NCI-H187 (cell line): ENCODE measurements at places on chromosomes 3 and 15.

- DNase-seq, result no peak
These were observed 79.6 kb upstream of the SPATA12 start for GRCh38 chr3:56980798-56981390.

DNA sequence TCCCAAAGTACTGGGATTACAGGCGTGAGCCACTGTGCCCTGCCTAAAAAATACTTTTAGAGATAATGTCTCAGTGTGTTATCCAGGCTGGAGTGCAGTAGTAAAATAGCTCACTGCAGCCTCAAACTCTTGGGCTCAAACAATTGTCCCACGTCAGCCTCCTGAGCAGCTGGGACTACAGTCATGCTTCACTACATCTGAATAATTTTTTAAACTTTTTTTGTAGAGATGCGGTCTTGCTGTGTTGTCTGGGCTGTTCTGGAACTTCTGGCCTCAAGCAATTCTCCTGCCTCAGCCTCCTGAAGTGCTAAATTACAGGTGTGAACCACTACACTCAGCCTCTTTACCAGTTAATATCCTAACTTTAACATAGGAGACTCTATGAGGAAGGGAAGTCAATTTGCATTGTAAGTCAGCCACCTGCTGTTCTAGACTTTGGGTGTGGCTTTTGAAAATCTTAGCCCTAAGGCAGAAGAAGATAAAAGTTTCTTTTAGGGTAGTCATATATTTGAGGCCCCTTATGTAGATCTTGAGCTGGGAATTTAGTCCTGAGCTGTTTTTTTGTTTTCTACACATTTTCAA, 78.2 kb upstream of the RASGRP1 start:
- DNase-seq, result no peak

DNA sequence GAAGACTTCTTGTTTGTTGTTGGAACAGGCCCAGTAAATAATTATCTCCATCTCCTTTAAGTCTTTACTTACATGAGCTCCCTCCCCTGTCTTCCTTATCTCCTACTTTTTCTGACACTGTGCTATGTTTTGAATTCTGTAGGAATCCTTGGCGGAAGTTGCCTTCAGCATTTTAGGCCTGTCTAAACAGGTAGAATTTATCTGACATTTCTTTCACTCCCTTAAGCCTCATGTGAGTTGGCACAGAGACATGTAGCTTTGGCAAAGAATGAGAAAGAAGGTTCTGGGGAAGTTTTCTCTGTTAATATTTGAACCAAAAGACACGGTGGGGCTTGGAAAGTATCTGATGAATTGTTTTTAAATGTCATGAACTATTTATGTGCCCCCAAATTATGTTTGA, 8.1 kb downstream of the MCTP2 start:
- no peak for DNase-seq

- peak; percentile 41 for DNase-seq
These were observed 53.2 kb upstream of the CDV3 start for GRCh38 chr3:133520286-133520685.

DNA sequence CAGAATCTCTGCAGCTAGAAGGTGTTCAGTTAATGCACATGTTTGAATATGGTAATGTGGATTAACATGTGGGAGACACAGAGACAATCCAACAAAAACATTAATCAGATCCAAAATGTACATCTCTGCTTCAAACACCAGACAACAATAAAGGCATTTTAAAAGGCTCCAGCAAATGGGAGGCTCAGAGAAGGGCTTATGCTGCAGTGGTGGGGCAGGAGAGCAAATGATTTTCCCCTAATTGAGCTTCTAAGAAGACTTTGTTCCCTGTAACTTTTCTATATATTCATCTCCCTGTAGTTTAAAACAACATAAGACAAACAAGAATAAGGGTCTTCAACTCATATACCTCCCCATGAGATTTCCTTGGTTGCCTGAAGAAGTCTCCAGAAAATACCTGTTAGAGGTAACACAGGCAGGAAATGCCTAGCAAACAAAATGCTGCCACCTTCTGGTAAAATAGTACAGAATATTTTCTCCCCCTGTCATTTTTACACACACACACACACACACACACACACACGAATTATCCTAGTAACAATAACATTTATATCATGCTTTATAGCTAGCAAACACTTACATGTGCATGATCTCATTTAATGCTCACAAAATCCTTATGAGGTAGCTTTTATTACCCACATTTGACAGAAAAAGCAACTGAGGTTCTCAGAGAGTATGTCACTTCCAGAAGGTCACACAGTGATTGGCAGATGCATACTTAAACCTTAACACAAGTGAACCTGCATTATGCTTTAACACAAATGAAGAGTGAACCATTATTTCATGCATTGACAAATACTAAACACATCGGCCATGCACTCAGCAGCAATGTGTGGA, 123.4 kb upstream of the MB21D2 start:
- DNase-seq, result no peak

- DNase-seq, result no peak
These were observed 489.9 kb downstream of the PLOD2 start for GRCh38 chr3:145671121-145671520.

GRCh38 chr3:110995461-110996231, 76.0 kb upstream of the NECTIN3 start:
- DNase-seq, result no peak

DNA sequence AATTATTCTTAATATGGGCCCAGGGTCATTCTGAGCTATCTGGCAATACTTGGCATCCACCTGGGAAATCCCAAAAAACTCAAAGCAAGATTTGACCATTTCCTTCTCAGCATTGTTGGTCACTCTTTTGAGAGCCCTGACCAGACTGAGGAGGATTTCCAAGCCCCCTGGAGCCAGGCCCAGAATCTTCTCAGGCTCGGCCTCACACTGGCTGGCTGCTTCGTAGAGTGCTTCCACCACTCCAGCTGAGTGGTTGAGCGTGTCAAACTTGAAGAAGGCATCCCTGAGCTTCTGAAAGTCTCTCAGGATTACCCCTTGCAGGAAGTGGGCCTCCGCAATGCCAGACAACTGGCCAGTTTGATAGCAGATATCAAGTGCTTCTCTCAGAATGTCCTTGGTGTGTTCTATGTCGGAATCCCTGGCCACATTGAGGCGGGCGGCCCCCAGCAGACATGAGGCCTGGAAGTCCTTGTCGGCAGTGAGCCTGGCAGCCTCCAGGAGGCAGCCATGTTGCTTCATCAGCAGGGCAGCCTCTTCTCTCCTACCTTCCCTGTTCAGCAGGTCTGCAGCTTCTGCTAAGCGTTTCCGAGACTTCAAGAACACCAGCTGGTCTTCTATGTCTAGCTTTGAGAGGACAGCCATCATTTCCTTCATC, 68.9 kb upstream of the DCLK3 start:
- no peak for DNase-seq

GRCh38 chr3:138043266-138044029, 33.5 kb downstream of the CLDN18 start:
- DNase-seq, result no peak

- DNase-seq, result no peak
These were observed 10.5 kb upstream of the OSBPL11 start for GRCh38 chr3:125605756-125606155.

DNA sequence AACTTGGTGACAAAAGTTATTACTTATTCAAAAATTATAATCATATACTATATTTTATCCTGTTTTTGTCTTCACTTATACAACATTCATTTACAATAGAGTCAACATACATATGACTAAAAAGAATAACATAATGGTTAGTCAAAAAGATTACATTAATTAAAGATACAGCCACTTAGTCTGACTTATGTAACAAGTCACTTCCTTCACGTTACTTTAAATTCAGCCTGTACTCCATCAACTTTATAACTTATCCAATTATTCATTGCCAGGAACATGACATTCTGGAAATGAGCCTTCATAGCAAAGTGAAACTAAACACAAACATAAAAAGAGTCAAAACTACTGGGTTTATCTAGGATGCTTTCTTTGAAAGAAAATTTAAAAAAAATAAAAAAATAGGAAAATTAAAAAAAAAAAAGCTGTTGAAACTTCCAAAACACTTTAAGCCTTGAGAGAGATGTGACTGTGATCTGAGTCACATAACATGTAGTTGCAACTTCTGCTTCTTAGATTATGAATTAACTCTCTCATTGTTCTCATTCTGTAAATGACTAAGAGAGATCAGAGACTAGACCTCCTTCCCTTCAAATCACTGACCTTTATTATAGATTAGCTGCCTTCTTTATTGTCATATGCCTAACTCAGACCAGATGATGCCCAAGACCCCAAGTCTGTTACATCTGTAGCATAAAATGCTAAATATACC, 107.8 kb downstream of the MYRIP start:
- DNase-seq, result no peak

GRCh38 chr3:136745916-136746315, 6.3 kb downstream of the STAG1 start:
- DNase-seq, result no peak

- peak; percentile 46 for DNase-seq
These were observed 114.3 kb upstream of the ARHGEF3 start for GRCh38 chr3:56915966-56916586.

GRCh38 chr3:159805411-159805772, 183.2 kb upstream of the IL12A start:
- no peak for DNase-seq

DNA sequence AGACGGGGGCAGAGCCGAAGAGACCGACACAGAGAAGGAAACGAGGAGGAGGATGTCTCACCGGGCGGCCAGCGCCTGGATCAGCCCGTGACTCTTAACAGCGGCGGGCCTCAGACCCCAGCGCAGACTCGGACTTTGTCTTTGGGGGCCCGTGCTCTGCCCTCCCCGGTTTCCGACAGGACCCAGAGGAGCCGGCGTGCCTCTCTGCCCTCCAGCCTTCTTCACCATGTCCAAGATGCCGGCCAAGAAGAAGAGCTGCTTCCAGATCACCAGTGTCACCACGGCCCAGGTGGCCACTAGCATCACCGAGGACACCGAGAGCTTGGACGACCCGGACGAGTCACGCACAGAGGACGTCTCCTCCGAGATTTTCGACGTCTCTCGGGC, 1.0 kb downstream of the TSC22D2 start:
- DNase-seq, result no peak

- no peak for DNase-seq
These were observed 46.8 kb upstream of the SLC6A1 start for GRCh38 chr3:10945683-10946287.

DNA sequence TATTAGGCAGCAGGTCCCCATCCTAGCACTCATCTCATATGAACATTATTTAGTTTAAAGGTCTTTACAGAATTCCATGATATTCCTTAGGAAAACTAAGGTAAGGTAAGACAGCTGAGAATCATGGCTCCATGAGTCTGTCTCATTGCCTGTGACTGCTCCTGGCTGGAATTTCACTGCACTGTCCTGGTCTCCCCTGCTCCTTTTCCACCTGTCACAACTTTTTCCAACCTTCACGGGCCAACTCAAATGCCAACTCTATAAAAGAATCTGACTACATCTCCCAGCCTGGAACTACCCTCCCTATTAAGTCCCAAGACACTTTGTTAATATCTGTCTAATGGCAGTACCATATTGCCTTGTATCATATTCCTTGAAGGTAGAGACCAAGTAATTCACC, 7.6 kb downstream of the CNBP start:
- DNase-seq, result no peak

DNA sequence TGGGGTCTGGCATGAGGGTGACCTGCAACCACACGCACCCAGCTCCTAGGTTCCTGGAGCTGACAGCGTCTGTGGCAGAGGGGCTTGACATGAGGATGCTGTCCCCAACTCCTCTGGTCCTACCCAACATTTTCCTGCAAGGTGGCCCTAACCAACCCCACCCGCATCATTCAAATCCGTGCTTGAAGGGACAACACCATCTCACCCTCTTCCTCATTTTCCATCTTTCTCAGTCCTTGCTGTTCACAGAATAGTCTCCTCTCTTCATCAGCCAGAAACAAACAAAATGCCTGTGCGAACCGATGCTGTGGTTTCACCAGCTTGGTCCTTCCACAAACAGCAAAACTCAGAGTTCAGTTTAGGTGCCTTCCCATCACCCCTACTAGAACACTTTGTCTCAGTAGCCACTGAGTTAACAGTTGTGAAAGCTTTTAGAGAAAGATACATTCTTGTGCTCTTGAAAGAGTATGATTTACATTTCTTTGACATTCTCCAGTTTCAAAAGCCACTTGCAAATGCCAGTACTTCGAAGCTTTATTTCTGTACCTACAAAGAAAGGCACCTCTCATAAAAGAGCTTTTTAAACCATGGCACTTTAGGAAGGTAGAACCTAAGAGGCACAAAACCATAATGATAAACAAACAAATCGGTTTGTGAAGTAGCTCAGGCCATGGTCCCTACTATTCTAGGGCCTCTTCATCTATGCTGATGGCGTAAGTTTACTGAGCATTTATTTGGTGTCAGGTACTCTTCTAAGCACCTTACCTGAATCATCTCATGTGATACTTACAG, 360.1 kb downstream of the SHQ1 start:
- no peak for DNase-seq

DNA sequence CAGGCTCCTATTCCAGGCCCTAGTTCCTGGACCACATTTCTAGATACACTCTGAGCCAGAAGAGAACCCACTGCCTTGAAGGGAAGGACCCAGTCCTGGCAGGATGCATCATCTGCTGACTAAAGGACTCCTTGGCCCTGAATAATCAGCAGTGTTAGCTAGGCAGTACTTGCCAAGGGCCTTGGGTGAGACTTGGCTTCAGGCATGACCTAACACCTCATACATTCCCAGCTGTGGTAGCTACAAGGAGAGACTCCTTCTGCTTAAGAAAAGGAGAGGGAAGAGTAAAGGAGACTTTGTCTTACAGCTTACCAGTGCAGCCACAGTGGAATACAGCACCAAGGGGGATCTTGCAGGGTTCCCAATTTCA, 26.4 kb downstream of the PEAK1 start:
- no peak for DNase-seq

GRCh38 chr3:118641608-118642007, 393.0 kb downstream of the IGSF11 start:
- DNase-seq, result no peak

DNA sequence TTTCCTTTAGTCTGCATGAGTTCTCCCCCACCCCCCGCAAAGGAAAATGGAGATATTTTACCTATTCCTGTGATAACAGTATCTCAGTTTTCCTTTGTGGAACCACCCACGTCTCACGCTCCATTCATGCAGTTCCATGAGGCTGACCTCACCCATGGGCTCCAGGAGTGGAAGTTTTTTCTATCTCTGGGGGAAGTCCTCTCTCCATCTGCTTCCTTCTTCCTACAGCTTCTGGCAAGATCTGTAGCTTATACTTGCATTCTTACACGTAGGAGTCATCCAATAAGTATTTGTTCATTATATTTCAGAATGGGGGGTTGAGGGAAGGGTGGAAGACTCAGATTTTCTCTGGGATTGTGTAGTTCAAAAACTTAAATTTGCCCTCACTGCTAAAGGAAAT, 5.8 kb upstream of the GLCE start:
- no peak for DNase-seq

GRCh38 chr3:157109267-157110141, 50.4 kb downstream of the CCNL1 start:
- no peak for DNase-seq

DNA sequence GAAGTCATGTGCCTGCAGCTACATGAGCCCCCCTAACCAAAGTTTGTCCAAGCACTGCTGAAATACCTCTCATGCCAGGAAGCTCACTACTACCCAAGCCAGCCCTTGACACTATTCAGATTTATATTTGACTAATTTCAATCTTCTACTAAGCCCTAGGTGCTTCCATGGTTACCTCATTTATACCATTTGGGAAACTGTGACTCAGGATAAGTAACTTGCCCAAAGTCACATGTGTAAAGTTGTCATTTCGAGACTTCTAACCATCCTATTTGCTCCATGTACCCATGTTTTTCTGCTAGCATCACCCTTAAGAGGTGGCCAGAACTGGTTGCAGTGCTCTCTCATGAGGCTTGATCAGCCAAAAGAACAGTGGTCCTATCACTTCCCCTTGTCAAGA, 20.7 kb upstream of the TIMP4 start:
- no peak for DNase-seq

- no peak for DNase-seq
These were observed 10.4 kb upstream of the CLPX start for GRCh38 chr15:65195548-65195923.
